ENCODE measurements at places on chromosomes 7 and 10.

- no peaks in the 10 kb centered on the region for H3K27me3 ChIP-seq
- H3K36me3 ChIP-seq = no peaks in the 10 kb centered on the region
- peak; percentile 96 for ATAC-seq
- peak overlapping the region; percentile 58 for H3K4me3 ChIP-seq
- H3K4me1 ChIP-seq = peaks cover 18% of the 10 kb centered on the region
Observed at GRCh38 chr10:122490786-122491680, 29.7 kb downstream of the HTRA1 start.

- H3K27me3 ChIP-seq = no peaks in the 10 kb centered on the region
- ATAC-seq = no peak
- no peaks in the 10 kb centered on the region for H3K36me3 ChIP-seq
- H3K4me1 ChIP-seq = no peaks in the 10 kb centered on the region
Observed at GRCh38 chr7:53607961-53608360, 572.5 kb downstream of the POM121L12 start.

- H3K36me3 ChIP-seq = no peaks in the 10 kb centered on the region
- H3K27ac ChIP-seq = no peak overlapping the region
- peaks cover 7% of the 10 kb centered on the region for H3K27me3 ChIP-seq
- H3K4me3 ChIP-seq = no peak overlapping the region
Observed at GRCh38 chr10:48948470-48949037, 8.9 kb upstream of the LRRC18 start.

DNA sequence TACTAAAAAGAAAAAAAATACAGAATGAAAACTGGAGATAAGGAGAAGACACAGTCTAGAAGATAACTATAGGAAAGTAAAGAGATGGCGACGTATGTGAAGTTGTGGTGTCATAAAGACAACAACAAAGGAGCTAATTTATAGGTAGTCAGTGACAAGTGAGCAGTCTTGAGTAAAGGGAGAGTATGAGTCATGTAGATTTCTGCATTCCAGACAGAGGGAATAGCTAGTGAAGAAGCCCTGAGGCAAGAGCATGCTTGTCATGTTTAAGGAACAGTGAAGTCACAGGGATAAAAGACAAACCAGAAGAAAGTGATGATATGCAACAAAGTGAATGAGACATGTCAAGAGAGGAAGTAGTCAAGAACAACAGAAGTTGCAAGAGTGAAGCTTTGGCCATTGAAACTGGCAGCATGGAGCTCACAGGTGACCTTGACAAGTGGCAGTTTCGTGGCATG, 2.3 kb upstream of the MIOS start:
- H3K27me3 ChIP-seq = no peaks in the 10 kb centered on the region
- H3K27ac ChIP-seq = no peak overlapping the region
- H3K36me3 ChIP-seq = peaks cover 16% of the 10 kb centered on the region
- ATAC-seq = no peak

DNA sequence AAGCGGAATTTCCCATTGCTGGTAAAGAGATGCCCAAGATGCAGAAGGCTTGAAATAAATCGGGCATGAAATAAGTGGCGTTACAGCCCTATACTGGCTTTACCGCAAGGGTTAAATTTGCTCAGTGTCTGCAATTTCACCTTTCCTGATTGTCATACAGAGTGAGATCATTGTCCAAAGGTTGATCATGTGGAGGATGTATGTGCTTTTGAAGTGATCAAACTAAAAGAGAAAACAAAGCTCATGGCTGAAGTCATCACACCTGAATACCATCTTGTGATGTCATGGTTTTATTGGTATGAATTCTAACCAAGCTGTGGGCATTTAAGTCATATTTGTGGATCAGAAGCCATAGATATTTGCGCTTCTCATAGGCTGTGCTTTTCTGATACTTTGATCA, 635.5 kb downstream of the AUTS2 start:
- no peaks in the 10 kb centered on the region for H3K27me3 ChIP-seq

GRCh38 chr7:141550386-141551093, 670 bp upstream of the AGK start:
- H3K27me3 ChIP-seq = no peaks in the 10 kb centered on the region
- peaks cover 27% of the 10 kb centered on the region for H3K36me3 ChIP-seq
- peaks cover 25% of the 10 kb centered on the region for H3K4me1 ChIP-seq
- H3K4me3 ChIP-seq = peak overlapping the region; percentile 84
- H3K27ac ChIP-seq = peak overlapping the region; percentile 77

- H3K4me3 ChIP-seq = no peak overlapping the region
- no peaks in the 10 kb centered on the region for H3K27me3 ChIP-seq
- no peak for ATAC-seq
- no peaks in the 10 kb centered on the region for H3K4me1 ChIP-seq
- H3K27ac ChIP-seq = no peak overlapping the region
- no peaks in the 10 kb centered on the region for H3K36me3 ChIP-seq
Observed at GRCh38 chr7:81447351-81447952, 322.4 kb downstream of the HGF start.

DNA sequence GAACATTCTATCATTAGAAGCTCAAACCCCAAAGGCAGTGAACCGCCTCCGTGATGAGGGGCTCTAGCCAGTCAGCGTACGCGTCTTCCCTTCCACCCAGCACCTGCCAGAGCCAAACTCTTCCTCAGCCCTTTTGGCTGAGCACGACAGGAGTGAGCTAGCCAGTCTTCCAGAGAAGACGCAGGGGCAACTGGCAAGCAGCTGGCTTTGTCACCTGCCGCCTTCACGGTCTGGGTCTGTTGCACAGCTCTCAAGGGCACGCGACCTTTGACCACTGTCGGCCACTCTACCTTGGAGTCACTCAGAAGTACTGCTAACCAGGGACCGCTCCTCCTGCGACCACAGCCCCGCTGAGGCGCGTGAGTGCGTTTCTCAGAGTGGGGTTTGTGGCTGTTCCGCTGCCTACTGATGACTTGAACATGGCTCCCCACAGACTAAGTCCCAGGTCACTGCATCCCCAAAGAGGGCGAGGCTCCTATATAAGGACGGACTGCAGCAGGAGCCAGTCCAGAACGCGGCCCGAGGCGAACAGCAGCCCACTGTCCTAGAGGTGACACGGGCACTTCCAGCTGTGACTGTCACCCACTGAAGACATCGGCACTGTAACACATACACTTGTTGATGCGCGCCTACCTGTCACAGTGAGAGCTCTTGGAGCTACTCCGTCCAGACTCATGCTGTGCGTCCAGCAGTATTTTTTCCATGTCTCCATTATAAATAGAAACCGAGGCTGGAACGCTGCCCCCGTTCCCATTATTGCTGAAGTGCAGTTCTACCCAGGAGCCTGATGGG, 8.4 kb downstream of the BNIP3 start:
- peaks cover 100% of the 10 kb centered on the region for H3K36me3 ChIP-seq
- H3K4me3 ChIP-seq = peak overlapping the region; percentile 94
- peak overlapping the region; percentile 82 for H3K27ac ChIP-seq
- peak; percentile 9 for ATAC-seq
- peaks cover 56% of the 10 kb centered on the region for H3K4me1 ChIP-seq

DNA sequence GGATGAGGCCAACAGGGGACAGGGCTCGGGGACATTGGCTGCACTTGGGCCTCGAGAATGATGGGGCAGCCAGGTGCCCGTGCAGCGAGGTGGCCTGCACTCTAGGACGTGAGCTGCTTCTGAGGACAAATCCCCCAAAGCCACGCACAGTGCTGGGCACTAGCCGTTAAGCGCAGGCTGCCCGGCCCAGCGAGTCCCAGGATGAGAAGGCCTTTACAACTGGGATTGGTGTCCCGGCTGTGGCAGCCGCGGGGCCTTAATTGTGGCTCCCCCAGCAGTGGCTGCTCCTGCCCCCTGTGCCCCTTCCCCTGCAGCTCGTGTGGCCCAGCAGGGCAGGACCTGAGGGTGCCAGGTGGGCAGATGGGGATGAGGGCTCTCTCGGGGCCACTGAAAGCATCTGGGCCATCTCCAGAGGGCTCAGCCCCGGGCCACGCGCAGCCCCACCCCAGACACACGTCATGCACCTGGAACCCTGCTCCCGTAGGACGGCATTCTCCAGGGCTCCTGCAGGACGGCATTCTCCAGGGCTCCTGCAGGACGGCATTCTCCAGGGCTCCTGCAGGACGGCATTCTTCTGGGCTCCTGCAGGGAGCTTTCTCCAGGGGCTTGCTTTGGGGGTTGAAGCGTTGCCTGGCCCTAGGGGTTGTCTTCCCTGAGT, 6.6 kb downstream of the PWWP2B start:
- no peak overlapping the region for H3K4me3 ChIP-seq
- peaks cover 4% of the 10 kb centered on the region for H3K4me1 ChIP-seq
- no peak overlapping the region for H3K27ac ChIP-seq

Measured in activated T-helper 17 cell treated with anti-CD3 and anti-CD28 coated beads, Interleukin-2, amount 50 U/mL, for 72 hours (primary cell).